Kidney (tissue), 22 donors: ENCODE measurements at places on chromosomes 3 and 15. TPM values are rescaled to one million over a fixed set of nuclear protein-coding genes. Genes with fewer than 3 reads are reported as not detected.

- no peak for DNase-seq
- no peaks in the 10 kb centered on the region for H3K36me3 ChIP-seq
- no peaks in the 10 kb centered on the region for H3K27me3 ChIP-seq
- no peaks in the 10 kb centered on the region for H3K4me1 ChIP-seq
- H3K27ac ChIP-seq, result no peak overlapping the region
- no peak overlapping the region for H3K4me3 ChIP-seq
These were observed 419.0 kb upstream of the TGFBR2 start for GRCh38 chr3:30187366-30187765.

DNA sequence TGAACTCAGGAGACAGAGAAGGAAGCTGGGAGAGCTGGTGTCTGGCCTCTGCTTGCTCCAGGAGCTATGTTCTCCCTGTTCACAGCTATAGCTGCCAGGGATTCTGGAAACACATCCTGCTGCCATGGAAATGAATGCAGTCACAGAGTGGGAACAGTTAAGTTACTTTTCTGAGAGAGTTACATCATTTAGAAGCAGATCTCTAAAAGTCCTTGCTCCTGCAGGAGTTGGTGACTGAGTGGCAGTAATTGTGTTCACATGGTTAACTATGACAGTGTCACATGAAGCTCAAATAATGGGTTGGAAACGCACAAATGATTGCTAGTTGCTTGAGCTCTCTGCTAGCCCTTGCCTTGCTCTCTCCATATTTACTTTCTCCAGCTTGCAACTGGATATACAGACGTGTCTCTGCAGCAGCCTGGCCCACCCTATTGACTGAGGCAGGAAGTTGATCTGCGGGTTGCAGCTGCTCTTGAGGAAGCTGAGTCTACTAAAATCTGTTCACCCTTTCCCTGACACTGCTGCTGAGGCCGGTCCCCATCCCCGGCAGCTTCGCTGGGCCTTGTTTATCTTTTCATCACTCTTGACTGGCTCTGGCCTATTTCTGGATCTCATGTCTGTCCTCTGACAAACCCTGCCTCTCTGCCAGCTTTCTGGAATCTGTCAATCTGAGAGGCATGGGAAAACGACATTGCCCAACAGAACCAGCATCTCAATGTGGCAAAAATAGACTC is 16.7 kb upstream of the ISLR start:
- peak; percentile 87 for DNase-seq
- no peaks in the 10 kb centered on the region for H3K27me3 ChIP-seq
- no peaks in the 10 kb centered on the region for H3K36me3 ChIP-seq
- no peak overlapping the region for H3K4me3 ChIP-seq
- H3K27ac ChIP-seq, result no peak overlapping the region

GRCh38 chr15:92438471-92438870 is 44.8 kb downstream of the ST8SIA2 start:
- no peak overlapping the region for H3K4me3 ChIP-seq
- no peaks in the 10 kb centered on the region for H3K27me3 ChIP-seq
- H3K27ac ChIP-seq, result no peak overlapping the region
- no peak for DNase-seq

DNA sequence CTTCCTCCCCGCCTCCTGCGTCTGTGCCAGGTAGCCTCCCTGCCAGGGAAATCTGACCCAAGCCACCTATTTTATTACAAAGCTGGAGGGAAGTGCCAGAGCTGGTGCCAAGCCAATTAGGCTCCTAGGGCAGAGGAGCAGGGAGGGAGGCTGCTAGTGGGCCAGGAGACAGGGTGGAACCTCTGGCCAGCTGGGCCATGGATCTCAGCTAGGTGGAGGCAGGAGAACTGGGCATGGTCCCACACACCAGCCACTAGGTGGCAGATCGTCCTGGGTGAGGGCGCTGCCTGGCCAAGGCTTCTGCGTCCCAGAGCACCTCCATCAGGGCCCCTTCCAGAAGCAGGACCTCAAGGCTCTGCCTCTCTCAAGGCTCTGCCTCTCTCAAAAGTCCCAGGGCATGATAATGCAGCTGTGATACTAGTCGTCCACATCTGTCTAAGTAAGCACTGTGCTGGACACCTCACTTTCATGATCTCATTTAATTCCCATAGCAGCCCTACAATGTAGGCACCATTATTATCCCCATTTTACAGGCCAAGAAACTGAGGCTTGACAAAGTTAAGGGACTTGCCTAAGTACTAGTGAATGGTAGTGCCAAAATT is 4.5 kb upstream of the RFT1 start:
- no peak overlapping the region for H3K4me3 ChIP-seq
- peak; percentile 79 for DNase-seq
- no peaks in the 10 kb centered on the region for H3K27me3 ChIP-seq
- peaks cover 17% of the 10 kb centered on the region for H3K4me1 ChIP-seq
- no peaks in the 10 kb centered on the region for H3K36me3 ChIP-seq

- H3K36me3 ChIP-seq, result no peaks in the 10 kb centered on the region
- no peak overlapping the region for H3K4me3 ChIP-seq
- no peak for DNase-seq
- H3K4me1 ChIP-seq, result no peaks in the 10 kb centered on the region
- no peak overlapping the region for H3K27ac ChIP-seq
These were observed 842.8 kb upstream of the EPHA6 start for GRCh38 chr3:95971573-95971972.

- peaks cover 4% of the 10 kb centered on the region for H3K4me1 ChIP-seq
- peak overlapping the region; percentile 54 for H3K27ac ChIP-seq
- H3K4me3 ChIP-seq, result peak overlapping the region; percentile 58
- H3K36me3 ChIP-seq, result peaks cover 5% of the 10 kb centered on the region
These were observed 1.4 kb downstream of the AEN start for GRCh38 chr15:88622605-88622975.

- no peaks in the 10 kb centered on the region for H3K27me3 ChIP-seq
- no peaks in the 10 kb centered on the region for H3K4me1 ChIP-seq
- DNase-seq, result no peak
- H3K4me3 ChIP-seq, result no peak overlapping the region
These were observed 58.5 kb upstream of the AP4E1 start for GRCh38 chr15:50850003-50850402.

GRCh38 chr3:197606468-197606867 is 50.7 kb upstream of the BDH1 start:
- no peaks in the 10 kb centered on the region for H3K4me1 ChIP-seq
- no peak for DNase-seq
- no peaks in the 10 kb centered on the region for H3K27me3 ChIP-seq
- H3K36me3 ChIP-seq, result peaks cover 22% of the 10 kb centered on the region
- H3K27ac ChIP-seq, result no peak overlapping the region

- no peaks in the 10 kb centered on the region for H3K4me1 ChIP-seq
- DNase-seq, result no peak
- H3K4me3 ChIP-seq, result no peak overlapping the region
- no peaks in the 10 kb centered on the region for H3K27me3 ChIP-seq
These were observed 59.6 kb downstream of the EIF3J start for GRCh38 chr15:44596511-44597010.

- no peak overlapping the region for H3K4me3 ChIP-seq
- H3K36me3 ChIP-seq, result no peaks in the 10 kb centered on the region
- no peak overlapping the region for H3K27ac ChIP-seq
- no peaks in the 10 kb centered on the region for H3K4me1 ChIP-seq
These were observed 4.6 kb upstream of the CCK start for GRCh38 chr3:42270561-42270960.

DNA sequence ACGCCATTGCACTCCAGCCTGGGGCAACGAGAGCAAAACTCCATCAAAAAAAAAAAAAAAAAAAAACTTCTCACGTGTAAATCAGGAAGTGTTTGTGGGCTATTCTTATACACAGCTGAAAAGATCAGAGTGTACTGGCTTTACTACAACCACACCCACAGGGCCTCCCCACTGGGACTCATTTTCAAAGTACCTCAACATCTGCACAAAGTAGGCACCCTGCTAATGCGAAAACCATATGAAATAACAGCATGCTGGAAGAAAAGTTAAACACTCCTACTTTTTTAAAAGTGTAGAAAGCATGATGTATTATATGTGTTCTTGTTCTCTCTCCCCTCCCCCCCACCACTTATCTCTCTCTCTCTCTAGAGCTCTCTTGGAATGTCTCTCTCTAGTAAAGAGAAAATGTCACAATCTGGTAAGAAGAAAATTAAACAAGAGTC is 11.1 kb downstream of the UACA start:
- no peak for DNase-seq
- H3K4me1 ChIP-seq, result peaks cover under 1% of the 10 kb centered on the region
- no peaks in the 10 kb centered on the region for H3K36me3 ChIP-seq
- H3K27ac ChIP-seq, result no peak overlapping the region
- H3K4me3 ChIP-seq, result no peak overlapping the region

- H3K4me3 ChIP-seq, result peak overlapping the region; percentile 89
- H3K4me1 ChIP-seq, result peaks cover 4% of the 10 kb centered on the region
- H3K27me3 ChIP-seq, result no peaks in the 10 kb centered on the region
- no peak for DNase-seq
- H3K27ac ChIP-seq, result peak overlapping the region; percentile 28
These were observed 646 bp downstream of the IQCB1 start for GRCh38 chr3:121834157-121834670.

GRCh38 chr3:24682141-24682547 is 187.5 kb upstream of the THRB start:
- no peaks in the 10 kb centered on the region for H3K4me1 ChIP-seq
- no peaks in the 10 kb centered on the region for H3K27me3 ChIP-seq
- H3K36me3 ChIP-seq, result no peaks in the 10 kb centered on the region

DNA sequence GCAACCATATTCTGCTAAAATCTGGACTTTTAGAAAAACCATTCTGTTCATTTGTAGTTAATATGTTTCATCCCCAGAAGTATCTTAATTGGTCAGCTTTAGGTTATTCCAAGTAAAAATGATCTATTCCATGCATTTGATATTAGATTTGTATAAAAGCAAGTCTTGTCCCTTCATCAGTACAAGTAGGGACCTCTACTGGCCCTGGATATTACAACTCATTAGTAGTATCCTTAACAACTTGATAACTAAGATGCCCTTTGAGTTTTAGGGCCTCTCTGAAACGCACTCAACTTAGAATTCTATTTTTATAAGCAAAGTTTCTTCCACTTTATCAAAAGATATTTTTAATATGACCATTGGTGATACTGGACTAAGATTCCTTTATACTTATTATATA is 25.3 kb upstream of the SELENOT start:
- H3K27me3 ChIP-seq, result no peaks in the 10 kb centered on the region
- H3K36me3 ChIP-seq, result no peaks in the 10 kb centered on the region
- DNase-seq, result no peak
- H3K4me1 ChIP-seq, result no peaks in the 10 kb centered on the region
- H3K27ac ChIP-seq, result no peak overlapping the region

DNA sequence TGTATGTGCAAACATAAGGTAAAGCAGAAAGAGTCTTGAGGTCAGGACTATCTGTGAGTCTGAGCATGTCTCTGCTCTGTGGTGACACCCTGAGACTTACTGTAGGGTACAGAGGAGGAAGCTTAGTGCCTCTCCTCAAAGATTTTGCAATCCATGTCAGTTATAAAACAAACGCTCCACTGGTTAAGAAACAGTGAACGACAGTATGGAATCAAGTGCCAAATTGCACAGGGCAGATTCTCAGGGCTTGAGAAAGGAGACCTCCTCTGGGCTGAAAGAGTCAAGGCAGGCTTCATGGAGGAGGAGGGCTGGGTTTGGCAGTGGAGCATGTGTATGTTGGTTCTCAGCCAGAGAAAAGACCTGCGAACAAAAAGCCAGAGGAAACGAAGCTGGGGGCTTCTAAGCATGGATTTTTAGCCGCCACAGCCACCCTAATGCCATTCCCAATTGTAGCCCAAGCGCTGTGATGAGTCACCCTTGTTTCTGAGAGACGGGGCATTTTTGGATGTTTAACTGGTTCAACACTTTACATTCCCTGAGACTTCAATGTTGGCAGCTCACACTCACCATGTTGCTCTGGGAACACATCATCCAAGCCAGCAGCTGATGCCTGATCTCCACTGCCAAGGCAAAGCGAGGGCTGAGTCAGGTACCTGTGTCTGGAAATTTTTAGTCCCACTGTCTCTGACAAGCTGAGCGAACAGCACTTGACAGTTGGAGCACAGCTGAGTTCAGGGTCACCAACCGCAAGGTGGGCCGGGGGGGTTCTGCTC is 3.4 kb upstream of the DGKG start:
- no peak for DNase-seq
- no peak overlapping the region for H3K4me3 ChIP-seq
- H3K27ac ChIP-seq, result no peak overlapping the region
- peaks cover 4% of the 10 kb centered on the region for H3K4me1 ChIP-seq
- H3K36me3 ChIP-seq, result no peaks in the 10 kb centered on the region

TMEM207 gene
- not detected for total RNA-seq

ECE2 gene
- not detected for total RNA-seq
